ENCODE measurements at places on chromosomes 1 and 21.

GRCh38 chr1:101996825-101997465 lies at the start of gene OLFM3:
Gene OLFM3, minus strand, starts transcription at chr1:101996926.
- DNase-seq: peak; percentile 17

- DNase-seq: no peak
Observed at GRCh38 chr1:3077081-3077480, 8.1 kb downstream of the PRDM16 start.

DNA sequence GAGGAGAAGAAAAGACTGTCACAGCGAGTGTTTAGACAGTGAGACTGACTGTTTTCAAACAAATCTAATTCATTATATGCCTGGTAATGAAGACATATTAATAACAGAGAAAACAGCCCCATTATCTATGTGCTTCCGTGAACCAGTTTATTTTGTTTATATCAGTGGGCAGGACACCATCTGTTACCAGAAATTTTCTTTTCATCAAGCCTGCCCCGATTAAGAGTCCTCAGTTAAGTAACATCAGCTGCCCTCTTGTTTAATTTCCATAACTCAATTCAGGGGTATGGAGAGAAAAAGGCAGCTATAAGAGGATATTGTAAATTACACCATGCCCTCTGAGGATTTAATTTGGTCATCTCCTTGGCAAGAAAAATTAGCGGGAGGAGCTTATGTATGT lies 94.0 kb downstream of the TMEM200B start:
- no peak for DNase-seq

DNA sequence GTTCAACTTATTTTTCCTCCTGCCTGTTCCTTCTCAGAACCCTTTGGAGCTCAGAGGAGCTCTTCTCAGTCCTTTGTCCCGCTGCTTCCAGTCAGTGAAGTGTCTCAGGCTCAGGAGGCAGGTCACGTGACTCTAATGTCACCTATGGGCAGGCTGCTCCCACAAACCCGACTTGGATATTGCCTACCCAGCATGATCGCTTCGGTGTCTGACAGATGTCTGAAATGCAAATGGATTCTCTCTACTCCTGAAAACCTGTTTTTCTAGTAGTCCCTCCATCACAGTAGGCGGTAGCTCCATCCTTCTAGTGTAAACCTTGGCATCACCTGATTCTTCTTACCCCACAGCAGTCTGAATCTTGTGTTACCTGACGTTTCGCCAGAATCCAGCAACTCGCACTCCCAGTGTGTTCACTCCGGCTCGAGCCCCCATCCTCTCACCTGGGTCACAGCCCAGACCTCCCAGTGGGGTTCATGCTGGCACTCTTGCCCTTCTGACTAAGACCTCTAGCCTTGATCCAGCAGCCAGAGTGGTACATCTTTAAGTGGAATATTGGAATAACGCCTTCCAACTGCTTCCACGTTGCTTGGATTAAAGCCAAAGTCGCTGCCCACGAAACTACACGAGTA lies 5.4 kb downstream of the PADI6 start:
- no peak for DNase-seq

DNA sequence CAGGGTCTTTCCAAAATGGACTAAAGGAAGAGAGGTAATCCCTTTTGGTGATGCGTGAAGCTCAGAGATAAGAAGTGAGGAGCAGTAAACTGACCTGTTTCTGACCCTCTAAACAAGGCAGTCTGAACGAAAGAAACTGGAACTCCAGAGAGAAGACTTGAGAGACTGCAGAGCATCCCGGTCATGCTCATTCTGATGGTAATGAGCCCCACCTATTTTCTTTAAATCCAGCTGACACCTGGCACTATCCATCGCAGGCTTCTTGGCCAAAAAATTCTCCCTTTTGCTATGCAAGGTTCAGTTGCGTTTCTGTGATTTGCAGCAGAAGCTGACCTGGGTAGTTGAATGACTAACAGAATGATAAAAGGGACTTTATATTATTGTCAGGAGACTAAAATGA lies 105.9 kb upstream of the KCNK2 start:
- DNase-seq: no peak

- DNase-seq: no peak
Observed at GRCh38 chr1:203839081-203839480, 22.3 kb upstream of the SNRPE start.

GRCh38 chr1:1437033-1437903 lies 1.8 kb downstream of the VWA1 start:
- DNase-seq: no peak

DNA sequence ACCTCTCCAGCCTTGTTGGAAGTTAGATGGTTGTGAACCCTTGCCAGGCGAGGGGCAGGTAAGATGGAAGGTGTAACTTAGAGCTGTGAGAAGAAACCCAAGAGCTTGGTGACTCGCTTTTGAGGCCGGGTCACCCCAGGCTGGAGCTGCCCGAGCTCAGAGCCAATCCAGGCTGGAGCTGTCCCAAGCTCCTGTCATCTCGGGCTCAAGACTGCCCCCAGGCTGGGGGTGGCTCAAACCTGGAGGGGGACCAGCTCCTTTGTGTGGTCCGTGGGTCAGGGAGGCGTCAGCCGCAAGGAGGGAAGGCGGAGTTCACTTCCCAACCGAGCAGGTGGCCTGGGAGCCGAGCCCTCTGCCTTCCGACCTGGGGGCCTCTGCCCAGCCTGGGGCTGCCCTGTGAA lies 2.0 kb downstream of the HUNK start:
- no peak for DNase-seq

DNA sequence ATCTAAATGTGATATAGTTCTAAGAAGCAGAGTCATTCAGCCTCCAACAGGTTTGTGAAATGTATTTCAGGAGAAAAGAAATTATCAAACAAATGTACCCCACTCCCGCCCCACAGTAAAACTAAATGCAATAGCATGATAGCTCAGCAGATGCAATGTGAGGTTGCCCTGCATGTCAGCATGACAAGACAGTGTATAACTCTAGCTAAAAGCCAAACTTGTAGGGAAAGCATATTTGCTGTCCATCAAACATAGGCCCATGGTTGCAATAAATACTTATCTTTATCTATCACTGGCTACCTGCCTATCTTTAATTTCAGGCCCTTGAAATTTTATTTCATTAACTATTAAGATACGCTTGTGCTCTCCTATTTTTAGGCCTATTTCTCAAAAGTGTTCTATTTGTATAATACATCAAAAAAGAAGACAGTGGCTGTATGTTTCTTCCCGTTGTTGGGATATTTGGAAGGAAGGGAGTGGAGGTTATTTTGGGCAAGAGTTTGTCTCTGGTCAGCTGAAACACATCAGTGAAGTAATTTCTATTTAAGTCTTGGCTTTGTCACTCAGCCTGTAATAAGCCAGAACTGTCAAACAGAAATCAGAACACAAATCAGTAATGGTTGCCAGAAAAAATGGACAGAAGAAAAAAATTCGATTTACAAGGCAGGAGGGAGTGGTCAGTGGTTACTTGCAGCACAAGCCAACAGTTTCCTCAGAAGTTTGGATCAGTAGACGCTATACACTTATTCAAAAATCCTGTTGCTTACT lies 307.4 kb upstream of the ADGRL2 start:
- DNase-seq: no peak

GRCh38 chr1:167726008-167726407 lies 4.2 kb downstream of the MPZL1 start:
- no peak for DNase-seq

DNA sequence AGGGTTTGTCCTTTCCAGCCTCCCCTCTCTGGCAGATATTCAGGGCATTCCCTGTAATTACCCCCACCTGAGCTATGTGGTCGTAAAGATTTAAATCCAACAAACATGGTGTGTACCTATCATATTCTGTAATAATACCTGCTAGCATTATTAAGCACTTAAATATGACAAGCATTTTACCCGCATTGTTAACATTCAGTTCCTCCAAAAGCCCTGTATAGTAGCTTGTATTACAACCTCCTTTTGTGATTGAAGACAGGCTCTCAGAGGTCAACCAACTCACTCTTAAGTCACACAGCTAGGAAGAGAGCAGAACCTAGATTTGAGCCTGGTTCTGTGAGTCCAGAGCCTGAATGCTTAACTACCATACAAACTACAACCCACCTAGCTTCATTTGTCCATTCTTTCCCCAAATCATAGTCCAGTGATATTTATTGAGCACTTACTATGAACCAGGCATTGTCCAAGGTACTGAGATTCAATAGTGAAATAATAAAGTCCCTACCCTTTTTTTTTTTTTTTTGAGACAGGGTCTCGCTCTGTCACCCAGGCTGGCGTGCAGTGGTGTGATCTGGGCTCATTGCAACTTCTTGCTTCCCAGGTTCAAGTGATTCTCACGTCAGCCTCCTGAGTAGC lies 13.8 kb upstream of the KDM4A start:
- no peak for DNase-seq

DNA sequence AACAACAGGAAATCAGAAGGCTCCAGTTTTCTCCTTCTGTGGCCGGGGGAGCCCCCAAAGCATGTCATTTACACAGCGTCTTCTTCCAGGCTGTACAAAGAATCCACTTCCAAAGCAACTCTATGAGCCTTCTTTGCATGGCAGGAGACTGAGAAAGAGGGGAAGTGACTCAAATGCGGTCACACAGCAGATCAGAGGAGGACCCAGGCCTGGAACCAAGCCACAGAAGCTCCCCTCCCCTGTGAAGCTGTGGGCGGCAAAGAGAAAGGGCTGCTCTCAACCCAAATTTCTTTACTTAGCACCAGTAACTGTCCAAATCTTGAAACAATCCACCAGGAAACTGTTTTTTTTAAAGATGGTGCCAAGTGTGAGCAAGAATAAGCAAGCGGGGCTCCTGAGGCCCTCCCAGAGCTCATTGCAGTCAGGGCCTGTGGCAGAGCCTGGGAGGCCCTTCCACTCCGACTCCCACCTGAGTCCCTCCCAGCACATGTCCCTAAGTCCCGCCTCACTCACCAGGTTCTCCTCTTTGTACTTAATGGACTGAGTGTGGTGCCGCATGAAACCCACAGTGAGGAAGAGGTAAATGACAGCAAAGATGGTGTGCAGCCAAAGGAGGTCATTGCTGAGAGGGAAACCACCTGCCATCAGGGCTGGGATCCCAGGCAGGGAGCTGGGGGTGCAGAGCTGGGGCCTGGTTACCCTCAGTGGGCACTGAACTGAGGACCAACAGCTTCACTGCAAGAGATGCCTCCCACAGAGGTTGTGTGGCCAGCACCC lies 15.9 kb downstream of the TMEM63A start:
- DNase-seq: no peak

DNA sequence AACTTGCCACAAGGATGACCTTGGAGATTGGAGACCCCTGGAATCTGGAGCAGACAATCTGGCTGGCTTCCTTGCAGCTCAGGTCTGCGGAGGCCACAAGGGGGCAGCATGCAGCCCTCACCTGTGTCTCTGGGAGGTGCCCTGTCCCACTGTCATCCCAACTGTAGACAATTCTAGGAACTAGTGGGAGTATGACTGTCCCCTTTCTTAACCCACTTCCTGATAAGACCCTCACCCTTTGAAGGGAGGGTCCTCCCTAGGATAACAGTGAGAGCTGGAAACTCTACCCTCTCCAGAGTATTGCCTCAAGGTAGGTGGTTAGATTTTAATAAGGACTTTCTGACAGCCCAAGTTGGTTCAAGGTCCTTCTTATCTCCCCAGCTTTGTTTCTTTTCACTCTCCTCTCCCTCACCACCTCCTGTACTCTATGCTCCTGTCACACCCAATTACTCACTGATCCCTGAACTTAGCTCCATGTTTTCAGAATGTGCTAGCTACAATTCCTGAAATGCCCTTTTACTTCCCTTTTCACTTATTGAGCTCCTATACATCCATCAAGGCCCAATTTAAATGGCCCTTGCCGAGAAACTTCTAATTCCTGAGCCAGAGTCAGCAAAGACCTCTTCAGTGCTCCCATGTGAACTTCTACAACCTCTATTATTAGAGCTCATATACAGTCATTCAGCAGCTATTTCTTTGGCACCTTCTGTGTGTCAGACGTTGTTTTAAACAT lies 9.2 kb upstream of the KCNQ4 start:
- no peak for DNase-seq

DNA sequence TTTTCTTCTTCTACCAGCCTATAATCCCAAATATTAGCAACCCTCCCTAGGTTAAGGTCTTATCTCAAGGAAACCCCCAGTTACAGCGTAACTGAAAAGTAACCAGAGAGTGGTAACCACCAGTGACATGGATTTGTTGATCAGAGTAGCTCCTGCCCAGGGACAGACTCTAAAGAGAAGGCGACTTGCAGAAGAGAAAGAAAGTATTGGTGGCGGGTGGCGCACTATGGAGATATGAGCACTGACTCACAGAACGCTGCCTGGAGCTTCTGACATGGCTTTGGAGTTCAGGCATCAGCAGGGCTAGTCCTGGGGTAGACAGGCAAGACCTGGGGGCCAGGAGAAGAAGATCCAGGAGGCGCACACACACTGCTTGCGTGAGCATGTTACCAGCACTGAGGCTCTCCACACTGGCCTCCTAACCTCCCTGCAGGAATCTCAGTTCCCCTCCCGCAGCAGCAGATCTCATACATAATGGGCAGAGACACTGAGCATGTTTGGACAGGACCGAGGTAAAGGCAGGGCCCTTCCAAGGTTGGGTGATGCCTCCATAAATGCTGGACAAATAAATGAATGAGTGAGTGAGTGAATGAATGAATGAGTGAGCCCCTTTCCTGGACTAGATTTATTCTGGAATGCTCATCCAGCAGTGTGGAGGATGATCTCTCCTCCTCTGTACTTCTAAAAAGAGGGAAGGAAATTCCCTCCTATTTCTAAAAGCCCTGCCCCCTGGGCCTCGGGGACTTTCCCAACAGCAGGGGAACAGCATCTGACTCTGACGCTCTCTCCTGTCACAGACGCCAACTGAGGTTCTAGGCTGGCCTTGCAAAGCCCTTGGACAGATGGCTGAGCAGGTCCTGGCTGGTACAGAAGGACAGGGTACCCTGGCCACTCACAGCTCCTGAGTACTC lies 175.5 kb downstream of the CLIC6 start:
- no peak for DNase-seq

- DNase-seq: no peak
Observed at GRCh38 chr1:159925719-159926078, 392 bp upstream of the TAGLN2 start.

GRCh38 chr1:230073371-230074035 lies 6.5 kb downstream of the GALNT2 start:
- no peak for DNase-seq

GRCh38 chr1:41293779-41294178 lies 51.7 kb upstream of the SCMH1 start:
- DNase-seq: no peak

- DNase-seq: no peak
Observed at GRCh38 chr21:29175408-29176134, 45.1 kb downstream of the MAP3K7CL start.

- no peak for DNase-seq
Observed at GRCh38 chr1:85628791-85629531, 48.4 kb downstream of the CCN1 start.

- peak; percentile 26 for DNase-seq
Observed at GRCh38 chr1:33410091-33410701, 20.7 kb downstream of the PHC2 start.

GRCh38 chr1:177995369-177995768 lies 25.5 kb upstream of the SEC16B start:
- no peak for DNase-seq

GRCh38 chr1:39484564-39484963 lies 6.9 kb upstream of the BMP8A start:
- no peak for DNase-seq

GRCh38 chr1:17260264-17260663 lies 11.4 kb downstream of the PADI3 start:
- no peak for DNase-seq

- no peak for DNase-seq
Observed at GRCh38 chr1:100100202-100100601, 32.5 kb downstream of the SASS6 start.

GRCh38 chr1:85867189-85867588 lies 159.0 kb upstream of the ZNHIT6 start:
- DNase-seq: no peak

GRCh38 chr1:12634156-12634555 lies 9.7 kb upstream of the AADACL4 start:
- DNase-seq: no peak

Data from posterior cingulate gyrus (tissue), 11 donors.